ENCODE measurements at places on chromosomes 7 and 10.

DNA sequence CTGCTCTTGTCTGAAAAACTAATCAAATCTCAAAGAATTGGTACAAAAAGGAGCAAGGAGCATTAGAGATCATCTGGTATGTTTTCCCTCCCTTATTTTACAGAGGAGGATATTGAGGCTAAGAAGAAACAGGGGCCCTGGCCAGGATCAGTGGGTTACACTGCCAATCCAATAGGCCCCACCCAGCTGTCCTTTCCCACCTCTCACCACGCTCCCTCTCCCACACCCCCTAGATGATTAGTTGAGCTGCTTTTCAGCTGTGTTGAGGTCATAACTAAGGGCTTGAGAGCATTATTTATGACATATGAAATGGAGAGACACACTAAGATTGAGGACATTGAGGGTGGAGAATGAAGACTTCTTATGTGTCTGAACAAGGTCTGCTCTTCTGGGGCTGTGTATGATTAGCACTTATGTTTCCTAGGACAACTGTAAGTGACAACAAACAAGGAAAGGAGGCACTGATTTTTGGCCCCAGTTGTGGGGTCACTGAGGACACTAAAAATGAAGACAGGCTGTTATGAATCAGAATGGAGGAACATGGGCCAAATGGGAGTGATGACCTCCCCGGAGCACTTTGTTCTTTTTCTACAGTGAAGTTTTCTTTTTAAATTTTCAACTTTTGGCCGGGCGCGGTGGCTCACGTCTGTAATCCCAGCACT is 26.5 kb downstream of the VWA2 start:
- no peak for DNase-seq

- DNase-seq = no peak
Measured at GRCh38 chr10:122855745-122856144, 10.1 kb upstream of the CUZD1 start.

- no peak for DNase-seq
Measured at GRCh38 chr7:75967055-75967454, 27.3 kb downstream of the TMEM120A start.

- DNase-seq = no peak
Measured at GRCh38 chr10:33187427-33187999, 147.0 kb downstream of the NRP1 start.

DNA sequence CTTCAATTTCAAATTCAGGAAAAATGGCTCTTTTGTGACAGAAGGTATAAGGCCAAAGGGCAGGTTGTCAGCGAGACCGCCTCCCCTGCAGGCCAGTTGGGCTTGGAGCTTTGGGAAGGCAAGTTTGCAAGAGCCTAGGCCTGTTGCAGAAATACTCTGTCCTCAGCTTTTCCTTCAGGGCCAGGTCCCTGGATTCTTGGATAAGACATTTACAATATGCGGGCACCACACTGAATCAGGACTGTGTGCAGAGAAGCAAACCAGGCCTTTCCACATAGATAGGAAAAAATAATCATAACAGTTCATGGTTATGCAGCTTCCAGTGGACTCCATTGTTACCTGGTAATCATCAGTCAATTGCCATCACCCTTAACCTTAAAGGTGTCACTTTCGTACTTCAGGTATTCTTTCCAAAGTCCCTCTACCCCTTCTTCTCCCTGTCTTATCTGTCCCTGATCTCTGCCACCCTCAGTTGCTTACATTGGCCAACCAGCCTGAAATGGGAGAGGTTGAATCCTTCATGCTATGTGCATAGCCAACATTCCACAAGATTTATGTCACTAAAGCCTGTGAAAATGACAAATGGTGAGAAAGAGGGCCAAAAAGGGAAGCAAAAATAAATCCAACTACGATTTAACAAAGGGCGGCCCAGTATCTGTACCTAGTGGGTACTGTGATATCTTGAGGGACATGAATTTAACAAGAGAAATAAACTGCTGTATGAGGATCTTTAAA is 304.5 kb upstream of the NFE2L3 start:
- DNase-seq = no peak

GRCh38 chr10:121500701-121501332 is 97.4 kb downstream of the FGFR2 start:
- DNase-seq = no peak

DNA sequence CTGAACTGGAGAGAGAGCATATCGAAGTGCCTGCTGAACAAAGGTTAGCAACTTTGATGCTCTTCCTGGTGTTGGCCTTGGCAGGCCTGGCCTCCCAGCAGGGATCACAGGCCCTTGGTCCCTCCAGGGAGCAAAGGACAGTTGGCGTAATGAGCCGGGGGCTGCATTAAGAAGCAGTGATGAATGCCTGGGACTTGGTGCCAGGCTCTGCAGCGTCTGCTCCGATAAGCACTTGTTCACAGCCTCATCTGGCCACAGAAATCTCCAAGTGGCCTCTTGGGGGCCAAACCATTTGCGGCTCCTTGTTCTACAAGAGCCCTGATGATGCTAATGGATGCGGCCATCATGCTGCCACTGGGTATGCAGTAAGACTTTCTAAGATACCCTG is 31.8 kb downstream of the CRHR2 start:
- DNase-seq = no peak

DNA sequence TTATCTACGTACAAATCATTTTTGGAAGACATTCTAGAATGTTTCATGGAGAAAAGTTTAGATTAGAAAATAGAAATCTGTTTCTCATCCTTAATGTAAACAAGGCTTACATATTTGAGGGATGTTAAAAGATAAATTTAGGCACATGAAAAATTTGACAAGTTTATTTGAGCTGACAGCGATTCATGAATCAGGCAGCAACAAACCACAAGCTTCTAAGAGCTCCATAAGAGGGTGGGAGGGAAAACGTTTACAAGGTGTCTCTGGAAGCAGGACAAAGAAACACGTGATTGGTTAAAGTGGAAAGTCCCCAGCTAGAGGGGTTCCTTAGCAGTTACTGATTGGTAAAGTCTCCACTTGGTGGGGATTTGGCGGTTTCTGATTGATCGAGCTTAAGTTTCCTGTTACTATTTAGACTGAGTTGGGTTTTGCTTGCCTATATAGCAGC is 228.9 kb upstream of the PITRM1 start:
- DNase-seq = no peak

- DNase-seq = no peak
Measured at GRCh38 chr7:28955356-28955717, 2.8 kb downstream of the TRIL start.

GRCh38 chr10:100743626-100744135 is 1.7 kb upstream of the PAX2 start:
- peak; percentile 55 for DNase-seq

- DNase-seq = no peak
Measured at GRCh38 chr7:132226046-132226956, 350.0 kb downstream of the PLXNA4 start.

GRCh38 chr7:1359051-1359400 is 100.2 kb downstream of the MICALL2 start:
- DNase-seq = no peak

DNA sequence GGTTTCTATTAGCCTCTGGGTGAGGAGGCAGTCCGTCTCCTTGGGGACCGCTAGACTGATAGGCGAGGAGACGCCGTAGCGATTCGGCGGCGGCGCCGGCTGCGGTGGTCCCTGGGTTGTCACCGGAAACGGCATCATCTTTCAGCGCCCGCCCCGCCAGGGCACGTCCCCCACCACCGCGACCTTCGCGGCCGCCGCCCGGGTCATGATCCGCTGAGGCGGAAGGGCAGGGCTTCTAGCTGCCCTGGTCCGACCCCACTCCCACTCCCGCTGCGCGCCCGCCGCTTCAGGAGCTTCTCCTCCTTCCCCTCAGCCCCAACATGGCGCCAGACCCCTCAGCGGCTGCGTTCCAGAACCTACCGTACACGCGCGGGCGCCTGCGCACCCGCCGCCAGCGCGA is at the start of gene PAPOLB:
Gene PAPOLB (minus strand): TSS at position 358 of the 400 bp plus-strand sequence. CDS start 220 bp downstream, at position 138.
- no peak for DNase-seq

DNA sequence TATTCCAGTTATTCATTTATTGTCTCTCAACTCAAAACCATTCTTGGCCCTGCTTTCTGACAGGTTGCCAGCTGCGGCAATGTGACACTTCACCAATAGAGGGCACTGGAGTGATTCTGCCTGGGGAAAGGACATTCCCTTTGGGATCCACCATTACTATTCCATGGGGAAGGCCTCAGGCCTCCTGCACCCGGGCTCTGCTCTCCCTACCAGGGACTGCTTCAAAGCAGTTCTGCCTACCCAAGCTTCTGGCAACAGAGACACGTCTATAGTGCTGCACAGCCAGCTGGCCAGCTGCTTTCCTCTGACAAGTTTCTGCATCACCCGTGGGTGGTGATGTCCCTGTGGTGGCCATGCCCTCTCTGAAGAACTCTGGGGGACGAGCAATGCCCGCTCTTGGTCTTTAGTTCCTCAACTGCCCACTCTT is 163.8 kb downstream of the ELMO1 start:
- peak; percentile 67 for DNase-seq

GRCh38 chr10:48484911-48485310 is 120.0 kb downstream of the ARHGAP22 start:
- DNase-seq = no peak

DNA sequence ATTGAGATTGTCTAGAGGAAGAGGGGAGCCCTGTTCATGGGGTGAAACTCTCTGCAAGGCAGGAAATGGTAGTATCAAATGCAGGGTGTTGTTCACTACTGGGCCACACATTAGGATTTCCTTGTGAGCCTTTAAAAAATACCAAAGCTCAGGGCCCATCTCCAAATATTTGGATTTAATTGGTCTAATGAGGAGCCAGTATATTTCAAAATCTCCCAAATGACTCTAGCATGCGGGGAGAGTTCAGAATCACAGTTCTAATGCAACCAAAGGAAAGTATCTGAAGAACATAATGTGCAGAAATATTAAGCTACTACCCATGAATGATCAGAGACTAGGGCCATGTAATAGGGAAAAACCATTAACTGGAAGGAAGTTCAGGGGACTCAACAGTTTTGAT is 27.3 kb downstream of the JCAD start:
- DNase-seq = no peak

DNA sequence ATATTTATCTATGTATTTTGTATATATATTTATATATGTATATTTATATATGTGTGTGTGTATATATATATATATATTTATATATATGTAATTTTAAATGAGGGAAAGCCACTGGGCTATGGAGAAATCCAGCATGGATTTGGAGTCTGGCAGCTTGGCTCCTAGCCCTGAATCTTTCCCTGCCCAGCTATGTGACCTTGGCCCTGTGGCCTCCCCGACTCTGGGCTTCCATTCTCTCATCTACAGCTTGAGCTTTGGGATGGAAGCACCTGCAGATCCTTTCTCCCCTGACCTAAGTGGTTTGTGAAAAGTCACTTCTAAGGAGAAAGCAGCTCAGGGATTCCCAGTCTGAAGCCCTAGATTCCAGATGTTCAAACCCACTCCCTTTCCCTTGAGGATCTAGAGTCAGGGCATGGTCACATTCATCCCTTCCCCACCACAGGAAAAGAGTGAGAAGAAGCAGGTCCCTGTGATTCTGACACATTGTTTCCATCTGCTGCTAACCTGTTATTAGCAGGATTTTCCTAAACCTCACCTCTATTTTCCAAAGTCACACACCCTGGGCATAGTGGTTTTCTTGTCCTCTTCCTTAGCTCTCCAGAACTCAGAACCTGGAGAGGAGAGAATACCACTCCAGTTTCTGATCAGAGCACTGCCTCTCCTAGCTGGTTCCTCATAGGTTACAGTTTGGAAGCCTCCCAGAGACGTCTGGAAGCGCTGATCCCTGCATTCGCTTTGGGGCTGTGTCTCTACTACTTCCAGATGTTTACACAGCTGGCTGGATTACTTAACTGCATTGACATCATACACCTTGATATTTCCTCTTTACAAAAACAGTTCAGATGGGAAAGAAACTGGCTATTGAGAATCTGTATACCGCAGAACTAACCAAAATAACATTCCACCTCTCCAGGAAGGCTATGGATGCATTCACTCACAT is 327.5 kb upstream of the ZMIZ1 start:
- no peak for DNase-seq

- no peak for DNase-seq
Measured at GRCh38 chr7:24668927-24669635, 88.2 kb downstream of the GSDME start.

- no peak for DNase-seq
Measured at GRCh38 chr7:85454904-85455303, 268.0 kb upstream of the SEMA3D start.

GRCh38 chr7:44313621-44314031 is 11.8 kb downstream of the CAMK2B start:
- DNase-seq = no peak

DNA sequence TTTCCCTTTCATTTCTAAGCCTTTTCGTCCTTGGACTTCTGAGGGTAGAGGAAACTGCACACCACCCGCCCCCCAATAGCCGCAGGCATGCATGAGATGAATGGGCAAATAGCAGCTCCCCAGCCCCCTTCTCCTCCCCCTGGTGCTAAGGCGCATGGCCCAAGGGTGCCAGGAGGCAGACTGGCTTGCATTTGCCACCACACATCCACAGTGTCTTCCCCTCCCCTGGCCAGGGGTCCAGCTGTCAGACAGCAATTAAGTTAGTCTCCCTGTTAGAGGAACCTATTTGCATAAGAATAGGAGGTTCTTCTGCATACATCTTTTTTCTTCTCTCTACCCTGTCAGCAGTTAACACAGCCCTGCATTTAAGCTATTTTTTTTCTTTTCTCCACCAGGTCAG is 20.2 kb downstream of the TOMM7 start:
- DNase-seq = no peak

- DNase-seq = no peak
Measured at GRCh38 chr7:101102026-101102425, 16.7 kb downstream of the TRIM56 start.

DNA sequence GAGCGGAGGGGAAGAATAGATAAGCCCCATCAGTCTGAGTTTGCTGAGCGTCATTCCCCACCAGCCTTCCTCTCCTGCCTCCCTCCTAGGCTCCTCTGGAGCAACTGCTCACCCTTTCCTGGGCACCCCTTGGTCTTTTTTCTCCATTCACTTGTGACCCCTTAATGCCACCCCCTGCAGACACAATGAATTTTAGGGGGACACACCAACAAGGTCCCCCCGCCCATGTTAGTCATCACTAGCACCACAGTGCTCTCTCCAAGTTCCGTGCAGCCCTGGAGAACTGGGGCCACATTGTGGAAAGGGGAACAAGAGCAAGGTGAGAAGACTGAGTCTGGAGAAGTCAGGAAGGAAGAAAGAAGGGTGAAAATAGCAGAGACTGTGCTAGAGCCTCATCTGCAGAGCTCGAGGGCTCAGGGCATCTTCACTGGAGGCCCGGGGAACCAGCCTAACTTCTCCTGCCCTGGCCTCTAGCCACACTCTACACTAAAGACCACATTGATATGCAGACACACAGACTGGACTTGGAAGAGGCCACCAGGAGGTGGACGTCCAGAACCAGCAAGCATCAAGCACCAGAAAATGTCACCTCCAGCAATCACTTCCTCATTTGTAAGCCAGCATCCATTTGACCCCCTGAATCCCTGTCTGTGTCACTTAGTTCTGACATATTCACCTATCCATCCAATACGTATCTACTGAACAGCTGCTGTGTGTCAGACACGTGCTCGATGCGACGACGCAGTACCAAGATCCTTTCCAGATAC is 17.5 kb downstream of the RGR start:
- no peak for DNase-seq

All from BE2C (cell line).